ENCODE measurements at places on chromosomes 11 and 22.

DNA sequence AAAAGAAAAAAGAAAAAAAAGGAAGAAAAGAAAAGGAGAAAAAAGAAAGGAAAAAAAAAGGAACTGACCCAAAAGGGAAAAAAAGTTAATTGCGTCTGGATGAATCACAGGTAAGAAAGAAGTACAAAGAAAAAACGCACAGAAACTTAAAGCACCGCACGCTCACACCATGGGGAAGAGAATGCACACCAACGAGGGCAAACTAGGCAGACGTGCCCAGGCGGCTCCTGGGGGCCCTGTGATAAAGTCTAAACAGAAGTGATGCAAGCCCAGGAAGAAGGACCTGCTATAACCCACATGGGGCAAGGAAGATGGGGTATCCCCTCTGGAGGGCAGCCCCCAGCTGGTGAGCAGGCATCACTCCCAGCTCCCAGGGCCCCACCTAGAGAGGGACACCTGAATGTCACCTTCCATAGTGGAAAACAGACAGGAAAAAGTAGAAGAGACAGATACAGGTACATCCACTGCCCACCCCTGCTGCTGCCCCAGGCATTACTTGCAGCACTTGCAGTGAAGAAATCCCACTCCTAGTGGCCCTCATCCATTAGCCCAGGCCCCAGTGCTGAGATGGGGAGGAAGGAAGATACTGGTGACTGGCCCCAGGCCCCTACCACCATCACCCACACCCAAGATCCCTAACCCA, 28.9 kb downstream of the NAP1L4 start:
- ATAC-seq, result no peak

DNA sequence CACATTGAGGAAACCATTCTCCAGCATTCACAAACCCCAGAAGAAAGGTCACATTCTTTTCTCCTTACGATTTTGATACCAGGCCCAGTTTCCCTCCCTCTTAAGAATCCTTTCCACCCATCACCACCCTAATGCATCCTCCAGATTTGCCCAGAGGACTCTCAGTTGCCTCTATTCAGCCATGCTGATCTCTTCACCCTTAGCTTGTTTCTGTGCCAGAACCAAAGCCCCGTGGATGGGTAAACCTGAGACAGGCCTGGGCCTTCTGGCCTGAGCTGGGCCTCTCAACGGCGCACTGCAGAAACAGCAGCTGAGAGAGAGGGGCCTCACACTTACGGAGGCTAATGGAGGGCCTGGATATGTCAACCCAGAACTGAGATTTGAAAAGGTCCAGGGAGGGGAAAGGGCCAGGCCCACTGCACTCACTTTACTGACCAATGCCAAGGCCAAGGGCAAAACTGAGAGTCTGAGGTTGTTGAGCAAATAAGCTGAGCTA, 32.2 kb upstream of the OAF start:
- no peak for ATAC-seq

- no peak for ATAC-seq
These were observed 56.1 kb downstream of the PTPRJ start for GRCh38 chr11:48036466-48036865.

DNA sequence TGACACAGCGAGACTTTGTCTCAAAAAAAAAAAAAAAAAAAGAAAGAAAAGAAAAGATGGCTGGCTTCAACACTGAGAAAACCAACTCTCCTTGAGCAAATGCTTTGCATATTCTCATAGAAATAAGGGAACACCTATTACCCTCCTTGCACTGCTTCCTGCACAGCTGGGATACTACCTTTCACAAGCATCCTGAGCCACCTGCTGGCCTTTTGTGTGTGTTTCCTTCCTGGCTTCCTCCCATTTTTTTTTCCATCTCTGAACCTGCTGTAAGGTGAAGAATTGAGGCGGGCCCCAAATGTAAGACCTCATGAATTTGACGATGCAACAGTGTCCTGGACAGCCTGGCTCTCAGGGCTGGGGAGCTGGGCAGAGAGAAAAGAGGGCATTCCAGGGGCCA, 1.9 kb upstream of the RFPL3 start:
- no peak for ATAC-seq
